Neuronal stem cell (in vitro differentiated cells): ENCODE measurements at places on chromosomes 13 and 19.

DNA sequence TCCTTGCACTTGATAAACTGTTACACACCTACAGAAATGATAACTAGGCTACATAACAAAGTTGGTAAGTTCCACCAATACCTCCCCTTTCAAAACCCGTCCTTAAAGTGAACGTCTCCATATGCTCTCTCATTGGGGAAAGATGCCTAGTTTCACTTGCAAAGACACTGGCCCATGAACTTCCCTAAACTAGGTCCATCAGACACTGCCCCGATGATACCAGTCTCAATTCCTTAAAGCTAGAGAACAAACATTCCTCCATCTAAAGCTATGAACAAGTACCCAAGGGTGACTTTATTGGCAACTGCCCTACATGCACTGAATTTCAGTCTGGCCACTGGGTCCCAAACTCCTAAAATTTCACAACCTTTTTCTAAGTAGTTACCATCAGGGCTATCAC lies 39.9 kb downstream of the FOXO1 start:
- DNase-seq, result no peak

- no peak for DNase-seq
These were observed 904.5 kb downstream of the SLITRK6 start for GRCh38 chr13:84894749-84895148.

- DNase-seq, result no peak
These were observed 25.7 kb downstream of the C13orf46 start for GRCh38 chr13:113948034-113948742.

DNA sequence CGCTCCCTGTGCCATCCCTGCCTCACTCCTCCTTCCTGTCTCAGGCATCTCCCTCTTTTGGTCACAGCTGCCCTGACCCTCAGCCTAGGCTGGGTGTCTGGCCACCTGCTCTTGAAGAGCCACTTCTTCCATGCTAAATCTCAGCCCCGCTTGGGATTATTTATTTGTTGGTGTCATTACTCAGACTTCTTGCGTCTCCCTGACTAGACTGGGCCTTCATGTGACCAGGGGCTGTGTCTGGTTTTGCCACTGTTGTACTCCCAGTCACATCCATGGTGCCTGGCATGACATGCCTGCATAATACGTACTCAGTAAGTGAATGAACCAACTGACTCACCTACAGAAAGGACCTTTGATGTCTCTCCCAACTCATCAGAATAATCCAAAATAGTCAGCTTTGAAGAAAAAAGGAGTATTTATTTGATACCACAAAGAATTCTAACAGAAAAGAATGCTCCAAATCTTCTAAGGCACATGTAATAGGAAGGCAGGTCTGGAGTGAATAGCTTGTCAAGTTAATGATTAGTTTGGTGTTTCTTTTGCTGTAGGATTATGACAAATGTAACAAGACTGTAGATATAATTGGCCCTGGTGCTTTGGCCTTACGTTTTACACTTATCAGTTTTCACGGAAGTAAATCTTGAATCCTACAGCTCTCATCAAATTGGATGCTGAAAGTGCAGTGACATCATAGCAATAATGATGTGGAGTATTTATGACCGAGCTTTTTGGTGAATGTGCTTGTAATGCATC lies 84.0 kb downstream of the ALOX5AP start:
- no peak for DNase-seq

GRCh38 chr13:33367926-33368325 lies 82.4 kb upstream of the STARD13 start:
- no peak for DNase-seq

DNA sequence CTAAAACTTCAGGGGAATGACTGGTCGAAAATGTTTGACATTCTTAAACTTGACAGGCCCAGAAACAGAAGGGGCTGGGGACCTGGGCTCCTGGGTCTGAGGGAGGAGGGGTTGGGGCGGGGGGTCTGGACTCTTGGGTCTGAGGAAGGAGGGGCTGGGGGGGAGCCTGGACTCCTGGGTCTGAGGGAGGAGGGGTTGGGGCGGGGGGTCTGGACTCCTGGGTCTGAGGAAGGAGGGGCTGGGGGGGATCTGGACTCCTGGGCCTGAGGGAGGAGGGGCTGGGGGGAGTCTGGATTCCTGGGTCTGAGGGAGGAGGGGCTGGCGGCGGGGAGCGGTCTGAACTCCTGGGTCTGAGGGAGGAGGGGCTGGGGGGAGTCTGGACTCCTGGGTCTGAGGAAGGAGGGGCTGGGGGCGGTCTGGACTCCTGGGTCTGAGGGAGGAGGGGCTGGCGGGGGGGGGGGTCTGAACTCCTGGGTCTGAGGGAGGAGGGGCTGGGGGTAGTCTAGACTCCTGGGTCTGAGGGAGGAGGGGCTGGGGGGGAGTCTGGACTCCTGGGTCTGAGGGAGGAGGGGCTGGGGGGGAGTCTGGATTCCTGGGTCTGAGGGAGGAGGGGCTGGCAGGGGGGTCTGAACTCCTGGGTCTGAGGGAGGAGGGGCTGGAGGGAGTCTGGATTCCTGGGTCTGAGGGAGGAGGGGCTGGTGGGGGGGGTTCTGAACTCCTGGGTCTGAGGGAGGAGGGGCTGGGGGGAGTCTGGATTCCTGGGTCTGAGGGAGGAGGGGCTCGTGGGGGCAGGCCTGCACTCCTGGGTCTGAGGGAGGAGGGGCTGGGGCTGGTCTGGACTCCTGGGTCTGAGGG lies 5.5 kb upstream of the KLK6 start:
- no peak for DNase-seq

GRCh38 chr19:1262623-1263123 lies 6.5 kb upstream of the CIRBP start:
- no peak for DNase-seq

DNA sequence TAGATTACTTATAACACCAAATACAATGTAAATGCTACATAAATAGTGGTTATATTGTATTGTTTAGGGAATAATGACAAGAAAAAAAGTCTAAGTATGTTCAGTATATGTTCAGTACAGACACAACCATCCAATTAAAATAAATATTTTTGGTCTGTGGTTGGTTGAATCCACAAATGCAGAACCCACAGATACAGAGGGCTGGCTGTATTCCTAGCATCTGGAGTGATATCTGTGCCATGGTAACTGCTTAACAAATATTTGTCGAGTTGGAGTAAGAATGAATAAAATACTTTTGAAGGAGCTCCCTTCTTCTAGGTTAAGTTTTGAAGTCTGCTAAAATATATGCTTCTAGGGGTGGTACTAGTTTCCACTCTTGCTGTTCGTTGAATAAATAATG lies 241.0 kb downstream of the KLF5 start:
- no peak for DNase-seq
